ENCODE measurements at places on chromosomes 1 and 21. TPM values are rescaled to one million over a fixed set of nuclear protein-coding genes. Genes with fewer than 3 reads are reported as not detected.

Gene RNASEL
- total RNA-seq: 3.2 TPM

DNA sequence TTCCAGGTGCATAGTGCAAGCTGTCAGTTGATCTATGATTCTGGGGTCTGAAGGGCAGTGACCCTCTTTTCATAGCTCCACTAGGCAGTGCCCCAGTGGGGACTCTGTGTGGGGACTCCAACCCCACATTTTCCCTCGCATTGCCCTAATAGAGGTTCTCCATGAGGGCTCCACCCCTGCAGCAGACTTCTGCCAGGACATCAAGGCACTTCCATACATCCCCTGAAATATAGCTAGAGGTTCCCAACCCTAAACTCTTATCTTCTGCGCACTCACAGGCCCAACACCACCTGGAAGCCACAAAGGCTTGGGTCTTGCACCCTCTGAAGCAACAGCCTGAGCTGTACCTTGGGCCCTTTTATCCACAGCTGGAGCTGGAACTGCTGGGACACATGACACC lies 65.7 kb upstream of the PKN2 start:
- no peaks in the 10 kb centered on the region for H3K36me3 ChIP-seq
- H3K4me1 ChIP-seq: no peaks in the 10 kb centered on the region
- DNase-seq: no peak
- no peaks in the 10 kb centered on the region for H3K27me3 ChIP-seq
- no peak overlapping the region for H3K4me3 ChIP-seq

DNA sequence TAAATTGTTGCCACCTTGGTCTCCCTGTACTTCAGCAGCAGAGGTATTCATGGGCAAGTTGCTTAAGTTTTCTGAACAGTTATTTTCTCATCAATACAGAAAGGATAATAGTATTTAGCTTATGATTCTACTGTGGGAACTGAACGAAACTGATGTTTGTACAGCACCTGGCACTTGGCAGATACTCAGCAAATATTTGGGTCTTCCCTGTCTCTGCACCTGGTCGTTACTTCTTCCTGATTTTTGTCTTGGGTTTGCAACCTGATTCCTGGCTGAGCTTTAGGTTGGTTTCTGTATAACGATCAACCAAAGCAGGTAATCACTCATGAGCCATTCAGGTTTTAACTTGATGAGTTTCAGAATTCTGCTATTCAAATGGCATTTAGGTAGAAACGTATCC lies 490.6 kb downstream of the KIF26B start:
- no peak overlapping the region for H3K4me3 ChIP-seq
- H3K27me3 ChIP-seq: peaks cover 15% of the 10 kb centered on the region
- no peaks in the 10 kb centered on the region for H3K36me3 ChIP-seq
- H3K27ac ChIP-seq: no peak overlapping the region
- no peak for DNase-seq

Gene CDK11B
- total RNA-seq: 39.4 TPM

Gene TENT5C
- total RNA-seq: 0.90 TPM

DNA sequence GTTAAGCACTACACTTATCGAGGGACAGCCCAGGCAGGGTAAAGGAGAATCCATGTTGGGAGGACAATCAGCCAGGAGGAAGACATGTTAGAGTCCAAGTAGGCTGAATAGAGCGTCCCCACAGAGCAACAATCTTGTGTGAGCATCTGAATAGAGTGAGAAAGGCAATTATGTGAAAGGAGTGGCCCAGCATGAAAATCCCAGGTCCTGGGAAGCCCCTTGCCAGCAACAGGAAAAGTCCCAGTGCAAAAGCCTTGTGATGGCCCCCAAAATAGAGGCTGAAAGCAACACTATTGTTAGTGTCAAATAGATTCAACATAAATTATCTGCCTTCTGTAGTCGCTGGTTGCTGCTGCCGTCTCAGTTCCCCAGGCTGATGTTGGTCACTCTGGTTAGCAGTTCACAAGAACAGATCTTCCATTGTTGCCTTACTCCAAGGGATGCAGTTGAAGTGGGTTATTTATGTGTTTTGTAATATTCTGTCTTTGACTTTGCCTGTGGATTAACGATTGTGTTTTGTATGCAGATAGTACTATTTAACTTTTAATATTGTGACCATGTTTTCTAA lies 12.1 kb upstream of the ABL2 start:
- H3K4me3 ChIP-seq: no peak overlapping the region
- no peaks in the 10 kb centered on the region for H3K4me1 ChIP-seq
- H3K27ac ChIP-seq: no peak overlapping the region
- no peak for DNase-seq

Gene CHIT1
- not detected for total RNA-seq

- no peaks in the 10 kb centered on the region for H3K27me3 ChIP-seq
- H3K4me1 ChIP-seq: no peaks in the 10 kb centered on the region
- H3K36me3 ChIP-seq: no peaks in the 10 kb centered on the region
These were observed 482.4 kb downstream of the OMA1 start for GRCh38 chr1:58064166-58064565.

DNA sequence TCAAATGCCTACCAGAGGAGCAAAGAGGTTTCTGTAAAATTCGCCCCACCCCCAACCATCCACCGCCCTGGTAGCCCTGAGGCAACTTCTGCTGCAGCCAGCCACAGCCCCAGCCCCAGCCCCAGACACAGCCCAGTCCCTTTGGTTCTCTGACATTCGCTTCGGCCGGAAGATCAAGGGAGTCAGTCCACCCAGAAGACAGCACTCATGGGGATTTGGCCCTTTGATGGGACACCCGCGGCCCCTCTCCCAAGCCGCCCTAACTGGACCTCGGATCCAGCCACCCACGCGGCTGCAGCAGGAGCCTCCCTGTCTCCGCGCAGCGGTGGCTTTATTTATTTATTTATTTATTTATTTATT lies 3881.0 kb downstream of the SRGAP2C start:
- no peaks in the 10 kb centered on the region for H3K36me3 ChIP-seq
- H3K27me3 ChIP-seq: no peaks in the 10 kb centered on the region
- no peak overlapping the region for H3K27ac ChIP-seq
- H3K4me3 ChIP-seq: no peak overlapping the region

DNA sequence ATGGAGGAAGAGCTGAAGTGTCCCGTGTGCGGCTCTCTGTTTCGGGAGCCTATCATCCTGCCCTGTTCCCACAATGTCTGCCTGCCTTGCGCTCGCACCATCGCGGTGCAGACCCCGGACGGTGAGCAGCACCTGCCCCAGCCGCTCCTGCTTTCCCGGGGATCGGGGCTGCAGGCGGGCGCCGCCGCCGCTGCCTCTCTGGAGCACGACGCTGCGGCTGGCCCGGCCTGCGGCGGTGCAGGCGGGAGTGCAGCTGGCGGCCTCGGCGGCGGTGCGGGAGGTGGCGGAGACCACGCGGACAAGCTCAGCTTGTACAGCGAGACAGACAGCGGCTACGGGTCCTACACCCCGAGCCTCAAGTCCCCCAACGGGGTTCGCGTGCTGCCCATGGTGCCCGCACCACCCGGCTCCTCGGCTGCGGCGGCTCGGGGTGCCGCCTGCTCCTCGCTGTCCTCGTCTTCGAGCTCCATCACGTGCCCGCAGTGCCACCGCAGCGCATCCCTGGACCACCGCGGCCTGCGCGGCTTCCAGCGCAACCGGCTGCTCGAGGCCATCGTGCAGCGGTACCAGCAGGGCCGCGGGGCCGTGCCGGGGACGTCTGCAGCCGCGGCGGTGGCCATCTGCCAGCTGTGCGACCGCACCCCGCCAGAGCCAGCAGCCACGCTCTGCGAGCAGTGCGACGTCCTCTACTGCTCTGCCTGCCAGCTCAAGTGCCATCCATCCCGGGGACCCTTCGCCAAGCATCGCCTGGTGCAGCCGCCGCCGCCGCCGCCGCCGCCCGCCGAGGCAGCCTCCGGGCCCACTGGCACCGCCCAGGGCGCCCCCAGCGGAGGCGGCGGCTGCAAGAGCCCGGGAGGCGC lies 1.3 kb downstream of the TRIM67 start:
- no peak for DNase-seq
- no peaks in the 10 kb centered on the region for H3K36me3 ChIP-seq
- peaks cover 84% of the 10 kb centered on the region for H3K27me3 ChIP-seq

DNA sequence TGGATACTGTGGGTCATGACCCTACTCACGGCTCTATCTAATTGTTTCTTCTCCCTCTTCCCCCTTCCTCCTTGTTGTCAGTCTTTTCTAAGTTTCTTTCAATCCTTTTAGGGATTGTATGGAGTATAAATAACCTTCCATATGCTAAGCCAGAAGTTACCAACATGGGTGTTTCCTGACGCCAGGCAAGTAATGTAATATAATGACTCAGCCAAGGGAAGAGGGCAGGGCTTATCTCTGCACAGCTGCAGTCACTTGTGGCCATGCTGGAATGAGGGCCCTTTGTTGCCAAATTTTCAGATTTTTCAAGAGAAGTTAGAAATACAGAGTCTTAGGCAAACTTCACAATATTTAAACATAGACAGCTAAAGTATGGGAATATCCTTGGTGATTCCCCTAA lies 194.6 kb downstream of the ST6GALNAC3 start:
- no peaks in the 10 kb centered on the region for H3K4me1 ChIP-seq
- no peak overlapping the region for H3K27ac ChIP-seq

DNA sequence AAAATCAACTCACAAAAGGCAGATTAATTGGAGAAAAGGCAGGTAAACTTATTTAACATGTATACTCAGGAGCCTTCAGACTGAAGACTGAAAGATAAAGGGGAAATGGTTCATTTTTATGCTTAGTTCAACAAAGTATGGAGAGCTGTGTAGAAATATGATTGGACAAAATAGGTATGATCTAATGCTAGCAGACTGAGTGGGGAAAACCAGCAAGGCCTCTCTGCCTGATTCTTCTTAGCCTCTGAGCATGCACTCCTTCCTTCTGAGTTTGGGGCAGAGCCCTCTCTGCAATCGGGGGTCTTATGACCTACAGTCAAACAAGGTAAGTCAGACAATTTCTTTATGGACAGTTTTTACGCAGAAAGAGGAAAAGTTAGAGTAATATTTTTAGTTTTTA lies 38.8 kb upstream of the SUCO start:
- no peaks in the 10 kb centered on the region for H3K27me3 ChIP-seq
- no peaks in the 10 kb centered on the region for H3K36me3 ChIP-seq
- peaks cover 5% of the 10 kb centered on the region for H3K4me1 ChIP-seq
- H3K4me3 ChIP-seq: no peak overlapping the region
- H3K27ac ChIP-seq: no peak overlapping the region

- DNase-seq: no peak
- H3K27me3 ChIP-seq: no peaks in the 10 kb centered on the region
- no peak overlapping the region for H3K4me3 ChIP-seq
- H3K27ac ChIP-seq: no peak overlapping the region
- no peaks in the 10 kb centered on the region for H3K36me3 ChIP-seq
These were observed 6.1 kb downstream of the STX6 start for GRCh38 chr1:181016563-181016962.

- H3K36me3 ChIP-seq: peaks cover 31% of the 10 kb centered on the region
- H3K27ac ChIP-seq: peak overlapping the region; percentile 98
- H3K27me3 ChIP-seq: no peaks in the 10 kb centered on the region
- H3K4me3 ChIP-seq: peak overlapping the region; percentile 82
These were observed 2.6 kb downstream of the GADD45A start for GRCh38 chr1:67687649-67688048.

Gene NBPF14
- total RNA-seq: 22.3 TPM

Gene TADA1
- 15.2 TPM for total RNA-seq

Gene EFNA3
- 5.8 TPM for total RNA-seq

- no peaks in the 10 kb centered on the region for H3K4me1 ChIP-seq
- H3K27ac ChIP-seq: no peak overlapping the region
- no peak overlapping the region for H3K4me3 ChIP-seq
- DNase-seq: no peak
- no peaks in the 10 kb centered on the region for H3K36me3 ChIP-seq
These were observed 220.4 kb downstream of the ZP4 start for GRCh38 chr1:237670302-237670701.

Gene ALX3
- total RNA-seq: 0.81 TPM

DNA sequence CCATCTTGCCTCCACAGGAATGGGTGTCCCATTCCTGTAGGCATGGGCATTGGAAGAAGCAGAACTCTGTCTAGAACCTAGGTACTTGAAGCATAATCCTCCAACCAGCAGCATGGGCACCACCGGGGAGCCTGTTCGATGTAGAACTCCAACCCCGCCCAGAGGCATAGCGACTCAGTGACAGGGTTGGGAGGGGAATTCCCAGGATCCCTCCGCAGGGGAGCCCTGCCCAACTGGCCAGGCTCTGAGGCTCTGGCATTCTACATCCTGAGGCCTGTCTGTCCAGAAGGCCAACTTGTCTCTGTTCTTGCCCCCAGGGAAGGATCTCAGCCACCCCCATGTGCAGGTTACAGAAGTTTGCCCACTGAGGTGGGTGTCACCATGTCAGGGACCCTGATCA lies 38.2 kb downstream of the CACNA1S start:
- H3K4me1 ChIP-seq: no peaks in the 10 kb centered on the region
- H3K27ac ChIP-seq: no peak overlapping the region
- DNase-seq: no peak
- no peaks in the 10 kb centered on the region for H3K27me3 ChIP-seq

DNA sequence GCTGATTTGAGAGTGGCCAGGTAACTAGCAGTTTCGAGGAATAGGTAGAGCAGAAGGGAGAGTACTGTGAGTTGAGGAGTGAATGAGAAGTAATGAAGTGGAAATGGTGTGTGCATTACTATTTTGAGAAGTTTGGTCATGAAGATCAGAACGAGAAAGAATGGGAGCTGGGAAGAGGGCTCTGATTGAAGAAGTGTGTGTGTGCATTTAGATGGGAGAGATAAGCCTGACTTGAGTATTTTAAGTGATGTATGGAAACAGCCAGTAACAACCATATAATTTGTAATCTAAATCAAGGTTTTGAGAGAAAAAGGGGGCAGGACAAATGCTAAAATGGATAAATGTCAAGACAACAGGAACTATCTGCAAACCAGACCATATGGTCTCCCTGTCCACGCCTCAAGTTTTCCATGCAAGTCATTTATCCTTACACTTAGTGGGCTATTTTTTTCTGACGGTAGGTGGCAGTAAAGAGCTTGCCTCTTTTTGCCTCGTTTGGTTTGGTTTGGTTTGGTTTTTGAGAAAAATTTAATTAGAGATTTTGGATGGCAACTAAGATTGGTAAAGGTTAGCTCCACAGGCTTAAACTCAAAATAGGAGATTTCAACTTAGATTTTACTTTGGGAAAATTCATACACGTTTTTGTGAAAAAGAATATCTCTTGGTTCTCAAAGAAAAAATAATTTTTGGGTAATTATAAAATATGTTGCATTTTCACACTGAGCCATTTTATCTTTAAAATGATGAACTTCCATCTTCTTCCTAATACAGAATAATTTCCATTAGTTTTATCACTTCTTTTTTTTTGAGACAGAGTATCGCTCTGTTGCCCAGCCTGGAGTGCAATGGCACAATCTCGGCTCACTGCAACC lies 9.5 kb upstream of the B3GALNT2 start:
- H3K4me1 ChIP-seq: no peaks in the 10 kb centered on the region
- H3K27ac ChIP-seq: no peak overlapping the region
- no peaks in the 10 kb centered on the region for H3K36me3 ChIP-seq
- no peak overlapping the region for H3K4me3 ChIP-seq

Data from A673 (cell line).